ENCODE measurements at places on chromosomes 16 and 17.
A peak's percentile ranks its signal among the peaks of the same experiment; 100 is the strongest.

DNA sequence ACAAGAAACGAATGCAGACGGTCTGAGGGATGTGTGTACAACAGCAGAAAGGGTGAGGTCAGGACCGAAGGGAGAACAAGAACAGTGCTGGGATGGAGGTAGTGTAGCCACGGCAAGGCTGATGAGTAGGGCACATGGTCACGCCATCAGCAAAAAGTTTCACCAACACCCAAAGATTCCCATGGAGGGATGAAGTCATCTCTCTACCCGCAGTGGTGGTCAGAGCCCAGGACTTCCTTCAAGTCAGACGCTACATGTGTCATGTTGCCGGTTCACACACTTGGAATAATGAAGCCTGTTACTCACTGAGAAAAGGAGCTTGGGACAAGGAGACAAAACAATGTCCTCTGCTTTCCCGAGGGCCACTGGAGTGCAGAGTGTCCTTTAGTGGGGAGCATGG is 79.7 kb downstream of the SALL1 start:
- no peak for DNase-seq

GRCh38 chr17:18093616-18094408 is 6.1 kb downstream of the DRG2 start:
- DNase-seq, result peak; percentile 83

GRCh38 chr17:79953335-79953734 is 82.3 kb downstream of the TBC1D16 start:
- no peak for DNase-seq

DNA sequence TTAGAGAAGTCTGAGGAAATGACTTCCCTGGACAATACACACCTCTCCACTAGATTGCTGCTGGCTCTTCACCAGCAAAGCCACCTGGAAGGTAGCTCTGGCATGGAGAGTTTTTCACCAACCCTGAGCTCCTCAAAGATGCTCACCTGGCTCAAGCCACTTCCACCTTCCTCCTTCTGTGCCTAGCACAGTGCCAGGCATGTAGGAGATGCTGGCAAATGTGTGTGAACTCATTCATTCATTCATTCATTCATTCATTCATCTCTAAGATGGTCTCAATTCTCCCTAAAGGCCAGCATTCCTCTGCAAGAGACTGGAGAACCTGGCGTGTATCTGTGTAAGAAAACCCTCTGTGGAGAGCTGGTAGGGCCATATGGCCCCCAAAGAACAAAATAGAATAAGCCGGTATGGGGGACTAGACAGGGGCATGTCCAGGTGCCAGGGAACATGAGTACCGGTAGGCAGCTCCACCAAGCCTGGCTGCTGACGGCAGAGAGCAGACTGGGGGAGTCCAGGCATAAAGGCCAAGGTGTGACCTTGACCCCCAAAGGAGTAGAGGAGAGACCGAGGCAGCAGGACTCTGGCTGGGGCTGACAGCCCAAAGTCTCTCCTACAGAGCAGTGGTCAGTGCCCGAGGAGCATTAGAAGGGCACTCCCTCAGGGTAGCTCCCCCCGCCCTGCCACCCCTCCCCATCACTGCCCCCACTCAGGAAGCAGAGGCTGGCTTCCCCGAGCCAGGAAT is 132.2 kb upstream of the TNRC6C start:
- no peak for DNase-seq

DNA sequence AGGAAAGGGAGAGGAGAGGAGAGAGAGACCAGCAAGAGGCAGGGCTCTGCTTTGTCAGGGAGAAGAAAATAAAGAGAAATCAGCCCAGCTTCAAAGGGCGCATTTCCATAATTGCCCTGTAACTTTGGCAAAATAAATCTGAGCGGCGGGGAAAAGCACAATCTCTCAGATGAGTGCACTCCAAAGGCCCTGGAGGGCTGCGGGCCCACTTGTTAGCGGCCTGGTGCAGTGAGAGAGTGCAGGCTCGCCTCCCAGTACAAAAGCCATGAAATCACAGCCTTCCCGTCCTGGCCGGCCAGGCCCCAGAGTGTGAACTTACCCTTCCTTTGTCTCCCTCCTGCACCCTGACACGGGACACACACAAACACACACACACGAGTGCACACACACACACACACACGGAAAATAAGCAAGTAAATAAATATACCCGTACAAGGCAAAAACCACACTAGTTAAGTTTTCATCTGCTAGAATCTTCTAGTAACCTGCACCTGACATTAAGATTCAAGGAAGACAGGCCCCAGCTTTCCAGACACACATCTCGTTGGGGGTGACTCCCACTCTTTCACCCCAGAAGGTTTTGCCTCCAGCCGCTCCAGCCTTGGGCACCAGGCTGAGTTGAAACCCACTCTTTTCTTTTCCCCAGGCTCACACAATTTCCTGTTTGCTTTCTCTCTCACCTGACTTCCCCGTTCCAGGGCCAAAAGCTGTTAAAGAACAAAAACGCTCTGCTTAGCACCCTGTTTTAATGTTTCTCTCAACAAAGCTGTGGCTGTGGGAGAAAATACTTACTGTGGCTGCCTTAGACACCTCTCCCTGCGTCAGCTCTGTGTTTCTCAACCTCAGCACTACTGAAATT is 8.5 kb downstream of the IRX3 start:
- DNase-seq, result no peak

- DNase-seq, result no peak
Observed at GRCh38 chr16:24801761-24802302, 43.9 kb upstream of the SLC5A11 start.

DNA sequence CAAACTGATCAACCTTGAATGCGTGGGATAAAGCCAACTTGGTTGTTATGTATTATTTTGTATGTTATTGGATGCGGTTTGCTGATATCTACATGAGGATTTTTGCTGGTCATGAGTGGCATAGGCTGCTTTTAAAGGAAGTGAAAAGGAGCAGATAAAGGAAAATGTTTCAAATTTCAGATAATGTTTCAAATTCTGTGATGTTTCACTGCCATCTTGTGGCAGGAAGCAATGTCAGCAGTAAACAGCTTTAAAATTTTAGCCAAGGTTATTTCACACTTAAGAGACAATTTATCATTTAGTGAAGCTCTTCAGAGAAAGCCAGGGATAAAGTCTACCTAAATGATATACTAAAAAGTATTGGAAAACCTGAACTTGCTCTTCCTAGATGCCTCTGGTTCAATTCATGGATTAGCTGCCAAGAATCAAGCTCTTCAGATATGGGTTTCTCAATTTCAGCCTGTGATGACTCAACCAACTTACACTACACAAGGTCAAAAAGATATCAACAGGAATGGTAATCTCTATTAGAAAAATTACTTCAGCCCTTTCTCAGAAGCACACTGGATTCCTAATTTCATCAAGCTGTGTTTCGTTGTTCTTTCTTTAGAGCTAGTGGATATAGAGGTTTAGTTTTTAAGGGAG is 136.0 kb upstream of the C17orf78 start:
- DNase-seq, result peak; percentile 35

DNA sequence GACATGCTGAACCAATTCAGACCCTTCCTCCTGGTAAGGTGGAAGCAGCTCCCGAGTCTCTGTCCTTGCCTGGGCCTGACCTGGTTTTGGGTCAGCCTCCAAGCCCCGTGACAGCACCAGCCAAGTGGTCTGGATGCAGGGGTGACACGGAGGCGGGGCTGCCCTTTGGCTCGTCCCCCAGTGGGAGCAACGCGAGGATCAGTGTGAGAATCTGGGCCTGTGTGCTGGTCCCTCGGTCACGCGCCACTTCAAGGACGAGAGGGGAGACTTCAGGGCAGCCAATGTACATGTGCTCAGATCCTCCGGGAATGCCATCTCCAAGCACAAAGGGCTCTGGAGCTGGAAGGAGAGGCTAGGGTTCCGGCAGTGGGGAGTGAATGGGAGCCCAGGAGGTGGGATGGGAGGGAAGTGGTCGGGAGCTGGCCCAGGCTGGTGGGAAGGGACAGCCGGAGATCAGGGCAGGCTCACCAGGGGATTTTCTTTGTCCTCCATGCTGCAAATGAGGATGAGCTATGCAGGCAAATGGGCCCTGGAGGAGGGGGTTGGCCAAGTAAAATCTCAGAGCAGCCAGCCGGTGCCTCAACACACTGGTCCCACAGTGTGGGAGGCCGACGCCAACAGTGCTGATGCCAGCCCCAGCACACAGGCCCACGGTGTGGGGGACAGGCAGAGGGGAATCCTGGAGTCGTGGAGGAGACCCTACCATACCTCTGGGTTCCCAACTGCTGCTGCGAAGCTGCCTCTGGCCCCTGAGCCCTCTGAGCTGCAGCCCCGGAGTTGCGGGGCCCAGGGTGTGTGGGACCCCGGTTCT is 4.2 kb upstream of the NDRG4 start:
- DNase-seq, result no peak

DNA sequence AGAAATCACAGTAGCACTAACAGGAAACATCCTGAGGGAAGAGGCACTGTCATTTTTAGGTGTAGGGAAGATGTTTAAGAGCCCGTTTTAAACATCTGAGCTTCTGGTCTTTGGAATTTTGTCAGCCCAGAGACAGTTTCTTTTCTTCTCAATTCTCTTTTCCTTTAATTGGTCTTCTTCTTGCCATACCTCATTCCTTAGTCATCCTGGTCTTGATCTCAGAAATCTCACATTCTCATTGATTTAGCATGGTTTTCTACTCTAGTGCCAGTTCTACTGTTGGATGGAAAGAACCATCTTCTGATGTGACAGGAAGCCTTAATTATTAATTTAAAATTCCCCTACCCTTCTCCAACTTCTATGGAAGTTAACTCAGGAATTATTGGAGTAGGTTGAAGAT is 25.4 kb downstream of the BMERB1 start:
- DNase-seq, result no peak

- peak; percentile 55 for DNase-seq
Observed at GRCh38 chr17:49987681-49988441, 7.2 kb downstream of the DLX3 start.

- DNase-seq, result peak; percentile 28
Observed at GRCh38 chr16:1614456-1615102, 2.4 kb downstream of the CRAMP1 start.

DNA sequence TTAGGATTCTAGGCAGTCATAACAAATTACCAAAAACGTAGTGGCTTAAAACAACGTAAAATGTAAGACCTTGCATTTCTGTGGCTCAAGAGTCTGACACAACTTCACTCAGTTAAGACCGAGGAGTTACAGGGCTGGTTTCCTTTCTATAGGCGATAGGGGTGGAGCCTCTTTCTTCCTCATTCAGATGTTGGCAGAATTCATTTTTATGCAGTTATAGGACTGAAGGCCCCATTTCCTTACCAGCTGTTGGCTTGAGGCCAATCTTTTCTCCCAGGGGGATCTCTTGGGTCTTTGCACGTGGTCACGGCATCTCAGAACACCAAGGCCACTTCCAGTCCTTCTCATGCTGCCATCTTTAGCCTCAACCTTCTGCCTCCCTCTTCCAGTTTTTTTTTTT is 145.2 kb downstream of the KCNJ2 start:
- no peak for DNase-seq

- DNase-seq, result no peak
Observed at GRCh38 chr16:14616280-14616679, 13.8 kb downstream of the PARN start.

DNA sequence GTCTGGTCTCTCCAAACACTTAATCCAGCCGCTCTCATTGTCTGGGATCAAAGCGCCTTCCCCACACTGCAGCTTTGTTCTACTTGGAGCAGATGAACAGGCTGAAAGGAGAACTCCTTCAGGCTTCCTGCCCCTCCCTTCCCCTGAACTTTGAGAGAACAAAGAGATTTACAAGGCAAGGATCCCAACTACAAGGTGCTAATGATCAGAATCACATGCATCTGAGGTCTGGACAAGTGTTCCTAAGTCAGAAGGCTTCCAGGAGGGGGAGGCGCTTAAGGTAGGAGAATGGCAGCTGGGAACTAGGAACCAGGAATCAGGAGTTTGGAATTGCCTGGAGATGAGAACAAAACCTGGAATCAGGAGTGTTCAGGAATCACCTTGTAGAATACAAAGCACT is 606.3 kb upstream of the CDH11 start:
- DNase-seq, result no peak

GRCh38 chr17:34393401-34393800 is 30.4 kb upstream of the CCL1 start:
- DNase-seq, result no peak

- no peak for DNase-seq
Observed at GRCh38 chr17:7460850-7461660, 16.2 kb downstream of the CHRNB1 start.

DNA sequence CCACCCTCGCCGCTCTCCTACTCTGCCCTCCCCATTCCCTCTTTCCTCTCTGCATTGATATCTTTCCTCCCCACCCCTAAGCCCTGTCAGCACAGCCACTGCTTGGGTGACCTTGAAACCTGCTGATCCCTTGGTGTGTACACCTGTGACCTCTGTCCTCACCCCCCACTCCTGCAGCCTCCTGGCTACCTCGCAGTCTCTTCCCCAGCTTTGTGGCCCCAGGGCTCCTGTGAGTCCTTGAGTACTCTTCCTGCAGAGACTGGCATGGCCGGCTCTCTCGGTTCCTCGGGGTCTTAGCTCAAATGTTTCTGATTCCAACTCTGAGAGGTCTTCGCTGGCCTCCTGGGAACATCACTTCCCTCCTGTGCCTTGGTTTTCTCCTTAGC is 31.7 kb downstream of the ADCY7 start:
- no peak for DNase-seq

- DNase-seq, result no peak
Observed at GRCh38 chr17:34713687-34714086, 134.3 kb downstream of the TMEM132E start.

- no peak for DNase-seq
Observed at GRCh38 chr16:66054095-66054494, 312.4 kb upstream of the CDH5 start.

DNA sequence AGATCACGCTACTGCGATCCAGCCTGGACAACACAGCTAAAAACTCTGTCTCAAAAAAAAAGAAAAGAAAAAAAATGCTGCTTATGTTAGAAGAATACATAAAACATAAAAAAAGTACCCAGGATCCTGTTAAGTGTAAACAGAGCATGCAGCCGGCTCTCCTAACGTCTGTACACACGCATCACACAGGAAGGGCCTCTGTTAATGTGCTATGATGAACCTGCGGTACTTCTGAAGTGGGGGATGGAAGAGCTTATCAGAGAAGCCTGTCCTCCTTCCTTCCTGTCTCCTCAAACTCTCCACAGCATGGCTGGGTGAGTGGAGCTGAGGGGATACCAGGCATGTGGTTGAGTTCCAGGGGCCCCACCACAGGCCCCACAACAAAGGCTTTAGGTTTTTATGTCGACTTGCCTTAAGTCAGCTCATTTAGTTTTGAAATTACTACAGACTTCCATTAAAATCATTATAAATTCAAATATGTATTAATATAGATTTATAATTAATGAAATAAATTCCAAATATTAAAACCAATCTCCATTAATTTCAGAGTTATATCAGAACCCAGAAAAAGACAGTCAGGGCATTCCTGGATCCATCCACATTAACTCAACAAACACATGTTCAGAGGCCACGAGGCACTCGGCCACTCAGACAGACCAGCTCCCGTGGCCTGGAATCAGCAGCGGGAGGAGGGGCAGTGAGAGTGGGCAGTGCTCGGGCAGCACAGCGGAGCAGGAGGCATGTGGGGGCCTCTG is 11.7 kb downstream of the CCDC57 start:
- no peak for DNase-seq

DNA sequence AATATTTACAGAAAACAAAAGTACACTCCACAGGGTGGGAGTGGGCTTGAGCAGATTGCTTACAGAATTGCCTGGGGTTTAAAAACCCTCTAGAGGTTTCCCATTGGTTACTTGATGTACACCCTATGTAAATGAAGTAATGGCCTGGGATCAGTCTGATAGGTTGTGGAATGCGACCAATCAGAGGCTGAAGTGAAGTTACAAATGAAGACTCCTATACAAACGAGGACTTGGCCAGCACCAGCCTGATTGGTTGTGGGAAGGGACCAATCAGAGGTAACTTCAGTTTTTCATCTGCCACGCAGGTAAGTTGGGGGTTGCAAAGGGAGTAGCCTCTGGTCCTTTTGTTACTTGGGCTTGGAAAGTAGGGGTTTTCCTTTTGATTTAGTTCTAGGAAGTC is 8.8 kb downstream of the EEF2K start:
- no peak for DNase-seq

Measured in foreskin fibroblast (primary cell).